ENCODE measurements at places on chromosomes 3 and 15. TPM values are rescaled to one million over a fixed set of nuclear protein-coding genes. Genes with fewer than 3 reads are reported as not detected.
A peak's percentile ranks its signal among the peaks of the same experiment; 100 is the strongest.

DNA sequence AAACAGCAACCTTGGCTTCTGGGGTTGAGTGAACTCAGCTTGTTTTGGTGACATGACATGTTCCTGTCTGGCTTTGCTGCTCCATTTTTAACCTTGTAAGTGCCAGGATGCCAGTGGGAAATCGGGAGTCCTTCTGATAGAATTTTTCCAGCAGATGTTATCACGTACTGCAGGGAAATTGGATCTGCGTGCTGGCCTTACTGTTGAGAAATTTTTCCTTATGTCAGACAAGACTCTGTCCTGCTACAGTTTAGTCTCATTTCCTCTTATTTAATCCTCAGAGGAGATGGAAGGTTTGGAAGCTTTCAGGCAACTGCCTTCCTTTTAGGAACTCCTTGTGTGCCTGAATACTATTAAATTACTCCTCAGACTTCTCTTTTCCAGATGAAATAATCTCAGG is 80.6 kb downstream of the PGPEP1L start:
- peaks cover 5% of the 10 kb centered on the region for H3K27me3 ChIP-seq
- H3K4me3 ChIP-seq, result no peak overlapping the region
- DNase-seq, result no peak
- no peak overlapping the region for H3K27ac ChIP-seq

- peaks cover 9% of the 10 kb centered on the region for H3K27me3 ChIP-seq
- peaks cover 39% of the 10 kb centered on the region for H3K4me1 ChIP-seq
- DNase-seq, result no peak
- H3K27ac ChIP-seq, result peak overlapping the region; percentile 67
- H3K36me3 ChIP-seq, result peaks cover 36% of the 10 kb centered on the region
Measured at GRCh38 chr15:45181491-45182285, 6.1 kb downstream of the SHF start.

GRCh38 chr3:62068337-62068736 is 305.0 kb downstream of the FEZF2 start:
- no peak for DNase-seq
- H3K4me3 ChIP-seq, result no peak overlapping the region
- H3K27ac ChIP-seq, result no peak overlapping the region

GRCh38 chr3:78154521-78155186 is 1114.8 kb downstream of the ROBO2 start:
- H3K4me3 ChIP-seq, result no peak overlapping the region
- no peak for DNase-seq
- H3K36me3 ChIP-seq, result no peaks in the 10 kb centered on the region
- no peaks in the 10 kb centered on the region for H3K4me1 ChIP-seq
- no peak overlapping the region for H3K27ac ChIP-seq

GRCh38 chr3:48650723-48651122 is 12.0 kb downstream of the CELSR3 start:
- peaks cover 8% of the 10 kb centered on the region for H3K4me1 ChIP-seq
- H3K27me3 ChIP-seq, result peaks cover 21% of the 10 kb centered on the region
- DNase-seq, result no peak
- peak overlapping the region; percentile 5 for H3K4me3 ChIP-seq
- peak overlapping the region; percentile 9 for H3K27ac ChIP-seq

- H3K36me3 ChIP-seq, result no peaks in the 10 kb centered on the region
- DNase-seq, result no peak
- H3K4me3 ChIP-seq, result no peak overlapping the region
- H3K27me3 ChIP-seq, result no peaks in the 10 kb centered on the region
- no peak overlapping the region for H3K27ac ChIP-seq
Measured at GRCh38 chr3:85584779-85585356, 626.1 kb downstream of the CADM2 start.

DNA sequence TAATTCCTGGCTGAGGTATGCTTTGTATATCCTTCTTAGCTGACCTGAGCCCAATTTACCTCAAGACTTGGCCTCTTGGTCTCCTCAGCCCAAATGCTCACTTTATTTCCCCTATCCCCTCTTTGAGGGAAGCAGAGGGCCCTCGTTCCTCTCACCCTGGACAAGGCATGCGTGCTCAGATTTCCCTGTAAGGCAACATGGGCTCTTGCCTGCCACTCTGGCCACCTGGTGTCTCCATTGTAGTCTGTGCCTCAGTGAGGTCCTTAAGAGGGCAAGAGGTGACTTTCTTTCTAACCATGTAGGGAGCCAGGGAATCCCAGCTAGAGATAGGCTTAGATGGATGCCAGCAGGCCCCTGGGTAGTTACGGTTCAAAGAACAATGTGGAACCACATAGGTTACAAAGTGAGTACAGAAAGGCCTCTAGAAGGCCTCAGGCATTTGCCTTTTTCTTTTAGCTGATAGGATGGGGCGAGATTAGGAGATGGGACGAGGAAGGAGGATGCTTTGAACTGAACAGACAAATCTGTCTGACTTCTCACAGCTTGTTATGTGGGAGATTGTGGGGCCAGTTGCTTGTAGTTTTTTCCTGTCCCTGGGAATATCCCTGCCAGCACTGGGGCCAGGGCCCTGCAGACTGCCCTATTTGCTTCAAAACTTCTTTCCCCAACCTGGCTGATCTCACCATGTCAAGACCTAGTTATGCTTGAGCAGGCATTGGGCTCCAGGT is 1.1 kb upstream of the INTS14 start:
- H3K36me3 ChIP-seq, result no peaks in the 10 kb centered on the region
- H3K4me3 ChIP-seq, result peak overlapping the region; percentile 99
- DNase-seq, result no peak
- H3K27ac ChIP-seq, result peak overlapping the region; percentile 100
- H3K27me3 ChIP-seq, result peaks cover 7% of the 10 kb centered on the region

DNA sequence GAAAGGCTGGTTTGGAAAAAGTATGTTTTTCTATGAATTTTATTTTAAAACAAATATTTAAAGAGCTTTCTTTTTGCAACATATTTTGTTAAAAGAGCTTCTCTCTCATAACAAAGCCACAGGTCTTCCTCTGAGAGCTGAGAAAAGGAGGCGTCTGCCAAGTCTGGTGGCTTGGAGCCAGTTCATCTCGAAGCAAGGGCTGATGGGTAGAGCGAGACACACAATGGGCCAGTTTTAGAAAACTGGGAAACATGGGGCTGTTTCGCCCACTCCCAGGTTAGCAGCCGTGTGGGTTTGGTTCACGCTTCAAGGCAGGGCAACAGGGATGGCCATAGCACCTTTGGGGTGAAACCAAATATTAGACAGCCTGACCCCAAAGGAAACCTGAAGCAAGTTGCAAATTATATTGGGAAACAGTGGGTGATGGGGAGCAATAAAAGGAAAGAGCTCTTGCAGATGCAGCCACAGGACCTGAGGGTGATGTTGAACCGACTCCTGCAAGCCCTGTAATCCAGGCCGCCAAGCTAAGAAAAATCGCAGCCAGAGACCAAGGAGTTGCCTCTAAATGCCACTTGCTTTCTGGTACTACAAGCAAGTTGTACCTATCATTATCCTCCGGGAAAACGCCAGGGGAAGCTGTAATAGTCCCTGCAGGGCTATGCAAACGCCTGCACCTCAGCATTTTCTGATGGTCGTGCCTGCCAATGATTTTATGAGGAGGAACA is 88.4 kb upstream of the GALNT15 start:
- DNase-seq, result no peak
- H3K36me3 ChIP-seq, result peaks cover 5% of the 10 kb centered on the region
- H3K27ac ChIP-seq, result no peak overlapping the region
- H3K4me1 ChIP-seq, result no peaks in the 10 kb centered on the region
- H3K4me3 ChIP-seq, result no peak overlapping the region

GRCh38 chr3:137796993-137797392 is 32.9 kb downstream of the SOX14 start:
- peaks cover 5% of the 10 kb centered on the region for H3K36me3 ChIP-seq
- peaks cover 20% of the 10 kb centered on the region for H3K4me1 ChIP-seq
- H3K4me3 ChIP-seq, result no peak overlapping the region
- H3K27me3 ChIP-seq, result peaks cover 6% of the 10 kb centered on the region
- H3K27ac ChIP-seq, result no peak overlapping the region

GRCh38 chr15:71746719-71747118 is 63.6 kb upstream of the NR2E3 start:
- H3K4me3 ChIP-seq, result no peak overlapping the region
- no peak for DNase-seq
- peaks cover 9% of the 10 kb centered on the region for H3K4me1 ChIP-seq
- H3K36me3 ChIP-seq, result no peaks in the 10 kb centered on the region
- no peaks in the 10 kb centered on the region for H3K27me3 ChIP-seq

DNA sequence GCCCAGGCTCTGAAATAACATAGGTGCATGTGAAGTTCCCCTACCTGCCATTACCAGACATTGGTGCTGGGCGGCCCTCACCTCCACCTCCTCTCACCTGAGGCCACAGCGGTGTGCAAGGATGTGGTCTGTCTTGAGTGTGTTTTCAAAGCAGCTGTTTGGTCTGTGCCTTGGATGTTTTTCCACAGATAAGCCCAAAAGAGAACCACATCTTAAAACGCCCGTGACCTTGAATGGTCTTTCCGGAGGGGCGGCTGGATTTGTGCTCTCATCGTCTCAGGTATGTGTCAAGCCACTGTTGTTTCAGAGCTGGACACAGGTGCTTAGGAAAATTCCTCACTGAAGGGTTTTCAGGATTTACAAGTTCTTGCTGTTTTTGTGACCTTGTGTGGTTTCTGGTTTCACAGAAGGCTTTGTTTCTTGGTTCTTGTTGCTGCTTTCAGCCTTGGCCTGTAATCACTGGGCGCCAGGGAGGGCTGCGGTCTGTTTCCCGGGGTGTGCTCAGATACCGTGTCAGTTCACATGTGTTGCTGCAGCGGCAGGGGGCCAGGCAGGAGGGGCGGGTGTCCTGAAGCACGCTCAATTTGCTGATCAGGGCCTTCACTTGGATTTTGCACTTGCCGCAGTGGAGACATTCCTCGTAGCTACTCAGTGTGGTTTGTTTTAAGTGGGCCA is 128.4 kb downstream of the IGF1R start:
- H3K36me3 ChIP-seq, result peaks cover 13% of the 10 kb centered on the region
- H3K27ac ChIP-seq, result no peak overlapping the region
- no peak for DNase-seq

- H3K36me3 ChIP-seq, result no peaks in the 10 kb centered on the region
- peaks cover 3% of the 10 kb centered on the region for H3K4me1 ChIP-seq
- DNase-seq, result no peak
- H3K27me3 ChIP-seq, result no peaks in the 10 kb centered on the region
- no peak overlapping the region for H3K4me3 ChIP-seq
Measured at GRCh38 chr3:160725338-160725737, 30.7 kb upstream of the PPM1L start.

- H3K27ac ChIP-seq, result no peak overlapping the region
- peaks cover 5% of the 10 kb centered on the region for H3K4me1 ChIP-seq
- no peak for DNase-seq
- no peak overlapping the region for H3K4me3 ChIP-seq
- H3K27me3 ChIP-seq, result peaks cover 1% of the 10 kb centered on the region
Measured at GRCh38 chr15:57746786-57747185, 40.3 kb downstream of the POLR2M start.

Gene FSTL1
- total RNA-seq, result 1,211 TPM

Gene FANCD2OS
- total RNA-seq, result not detected

Gene THAP10
- total RNA-seq, result 1.9 TPM

Gene SPATA12
- 0.15 TPM for total RNA-seq

Gene RTP2
- not detected for total RNA-seq

Data from endothelial cell (in vitro differentiated cells).